T-helper 2 cell (primary cell): ENCODE measurements at places on chromosomes 4 and X.
A peak's percentile ranks its signal among the peaks of the same experiment; 100 is the strongest.

DNA sequence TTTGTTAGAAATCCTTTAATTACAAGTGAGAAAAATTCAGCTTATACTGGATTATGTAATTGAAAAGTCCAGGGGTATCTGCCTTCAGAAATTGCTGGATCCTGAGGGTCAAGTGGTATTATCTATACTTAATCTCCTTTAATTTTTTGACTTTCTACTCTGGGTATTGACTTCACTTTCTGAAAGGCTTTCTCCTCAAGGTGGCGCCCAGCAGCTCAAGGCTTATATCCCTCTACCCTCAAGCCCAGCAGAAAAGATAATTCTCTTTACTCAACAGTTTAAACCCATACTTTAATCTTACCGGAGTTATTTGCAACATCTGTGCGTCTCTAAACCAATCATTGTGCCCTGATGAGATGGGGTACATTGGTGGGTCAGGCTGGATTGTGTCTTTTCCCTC is 129.5 kb downstream of the LARP7 start:
- no peak for DNase-seq

GRCh38 chr4:13983189-13983790 is 355.8 kb upstream of the BOD1L1 start:
- DNase-seq, result no peak

DNA sequence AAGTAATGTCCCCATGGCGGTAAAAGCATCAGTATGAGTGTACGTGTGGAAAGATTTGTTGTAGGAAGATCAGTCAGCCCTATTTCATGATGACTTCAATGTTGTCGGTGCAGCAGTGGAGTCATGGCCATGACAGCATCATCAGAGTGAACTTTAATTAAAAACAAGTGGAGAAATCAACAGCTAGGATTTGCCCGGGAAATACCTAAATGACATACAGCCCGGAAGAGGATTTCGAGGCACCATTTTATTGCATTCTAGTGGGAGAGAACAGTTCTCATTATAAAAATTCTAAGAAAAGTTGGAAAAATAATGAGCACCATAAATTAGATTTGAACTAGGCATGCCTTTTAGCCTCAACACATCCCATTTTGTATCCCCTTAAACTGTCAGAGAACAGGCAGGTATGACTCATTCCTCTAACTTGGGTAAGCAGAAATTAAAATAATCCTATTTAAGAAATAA is 170.1 kb downstream of the SHROOM3 start:
- no peak for DNase-seq

- DNase-seq, result peak; percentile 25
Measured at GRCh38 chrX:74133156-74133796, 170.7 kb upstream of the ZCCHC13 start.

DNA sequence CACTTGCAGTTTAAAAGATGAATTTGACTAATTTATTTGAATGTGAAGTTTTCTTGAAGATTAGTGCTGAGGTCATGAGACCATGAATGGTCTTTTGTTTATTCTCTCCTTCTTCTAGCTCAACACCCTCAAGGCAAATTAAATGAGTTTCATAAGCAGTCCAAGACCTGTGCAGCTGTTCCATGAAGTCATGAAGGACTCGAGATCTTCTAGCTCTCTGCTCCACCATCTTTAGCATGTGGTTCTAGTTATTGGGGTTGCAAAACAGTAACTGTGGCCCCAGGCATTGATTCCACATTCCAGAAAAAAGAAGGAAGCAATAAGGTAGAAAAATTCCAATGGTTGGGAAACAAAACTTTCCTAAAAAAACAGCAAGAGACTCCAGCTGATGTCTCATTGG is 84.2 kb upstream of the HS3ST1 start:
- no peak for DNase-seq

DNA sequence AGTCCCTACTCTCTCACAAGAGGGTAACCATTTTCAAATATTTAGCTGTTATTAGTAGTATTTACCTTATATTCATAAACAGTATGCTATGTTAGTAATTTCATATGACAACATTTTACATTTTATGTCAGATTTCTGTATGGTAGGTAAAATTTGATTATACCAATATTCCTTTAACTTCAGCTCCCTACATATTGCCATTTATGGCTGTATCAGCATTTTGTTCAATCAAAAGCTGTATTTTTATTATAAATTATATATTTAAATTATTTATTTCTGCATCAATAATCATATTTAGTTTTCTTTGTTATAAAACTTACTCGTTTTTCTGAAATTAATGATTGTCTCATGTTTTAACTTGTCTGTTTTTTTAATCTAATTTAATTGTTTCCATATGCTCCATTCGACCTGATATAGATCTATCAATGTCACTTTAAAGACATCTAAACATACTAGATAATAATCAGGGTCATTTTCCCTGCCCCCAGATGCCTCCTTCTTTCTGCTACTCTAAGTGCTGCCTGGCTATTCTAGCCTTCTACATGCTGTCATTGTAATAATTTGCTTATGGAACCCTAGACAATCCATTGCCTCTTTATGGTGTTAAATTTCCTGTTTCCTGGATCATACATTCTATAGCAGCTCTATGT is 1976.7 kb upstream of the ADGRL3 start:
- no peak for DNase-seq

GRCh38 chrX:73206366-73206765 is 8.3 kb downstream of the NAP1L2 start:
- DNase-seq, result no peak

DNA sequence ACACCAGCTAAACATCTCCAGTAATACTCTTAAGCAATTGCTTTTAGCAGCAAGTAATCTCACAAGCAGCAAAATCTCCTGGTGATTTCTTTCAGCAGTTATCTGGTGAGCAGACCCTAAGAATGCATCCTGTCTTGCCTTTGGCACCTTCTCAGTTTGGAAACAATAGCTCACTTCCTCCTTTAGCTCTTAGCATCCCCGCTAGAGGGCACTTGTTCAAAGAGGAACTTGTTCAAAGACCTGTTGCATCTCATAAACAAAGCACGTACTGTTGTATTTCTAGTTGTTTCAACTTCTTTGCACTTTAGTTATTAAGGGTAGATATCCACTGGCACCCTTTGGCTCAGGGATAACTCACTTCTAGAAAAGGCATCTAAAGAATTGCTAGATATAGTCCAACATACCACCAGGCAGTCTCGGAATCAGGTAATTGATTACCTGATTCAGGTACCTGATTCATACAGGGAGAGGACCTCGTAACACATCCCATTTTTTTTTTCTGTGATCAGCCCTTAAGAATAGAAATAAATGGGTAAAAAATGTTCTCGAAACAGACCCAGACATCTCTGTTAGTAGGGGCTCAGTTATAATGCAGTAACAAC is 81.9 kb upstream of the QRFPR start:
- no peak for DNase-seq

DNA sequence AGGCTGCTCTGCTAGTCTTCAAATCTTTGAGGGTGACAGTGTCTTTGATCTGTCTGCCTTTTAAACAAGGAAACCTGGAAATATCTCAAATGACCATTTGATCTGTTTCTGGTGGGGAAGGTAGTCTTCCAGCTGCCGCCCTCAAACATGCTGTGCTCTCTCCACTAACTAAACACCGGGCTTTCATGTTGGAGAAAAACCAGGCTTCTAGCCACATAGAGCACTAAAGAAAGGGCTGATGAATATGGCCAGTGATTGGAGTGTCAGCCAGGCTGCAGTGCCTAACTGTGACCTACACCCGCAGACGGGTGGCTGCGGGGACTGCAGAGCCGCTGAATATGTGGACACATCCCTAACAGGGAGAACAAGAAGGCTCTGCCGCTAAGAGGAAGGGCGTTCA is 85.9 kb downstream of the UNC5C start:
- DNase-seq, result no peak

- no peak for DNase-seq
Measured at GRCh38 chr4:124642846-124643245, 69.7 kb downstream of the ANKRD50 start.

DNA sequence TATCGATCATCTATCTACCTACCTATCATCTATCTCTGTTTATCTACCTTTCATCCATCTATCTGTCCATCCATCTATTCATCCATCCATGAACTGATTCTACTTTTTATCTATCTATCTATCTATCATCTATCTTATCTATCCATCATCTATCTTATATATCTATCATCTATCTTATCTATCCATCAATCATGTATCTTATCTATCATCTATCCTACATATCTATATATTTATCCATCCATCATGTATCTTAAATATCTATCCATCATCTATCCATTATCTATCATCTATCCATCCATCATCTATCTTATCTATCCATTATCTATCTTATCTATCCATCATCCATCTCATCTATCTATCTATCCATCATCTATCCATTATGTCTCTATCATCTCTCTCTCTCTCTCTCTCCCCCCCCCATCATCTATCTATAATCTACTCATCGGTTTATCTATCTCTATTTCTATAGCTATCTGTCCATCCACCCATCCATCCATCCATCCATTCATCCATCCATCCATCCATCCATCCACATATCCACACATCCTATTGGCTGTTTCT is 20.9 kb downstream of the ARSD start:
- DNase-seq, result no peak

DNA sequence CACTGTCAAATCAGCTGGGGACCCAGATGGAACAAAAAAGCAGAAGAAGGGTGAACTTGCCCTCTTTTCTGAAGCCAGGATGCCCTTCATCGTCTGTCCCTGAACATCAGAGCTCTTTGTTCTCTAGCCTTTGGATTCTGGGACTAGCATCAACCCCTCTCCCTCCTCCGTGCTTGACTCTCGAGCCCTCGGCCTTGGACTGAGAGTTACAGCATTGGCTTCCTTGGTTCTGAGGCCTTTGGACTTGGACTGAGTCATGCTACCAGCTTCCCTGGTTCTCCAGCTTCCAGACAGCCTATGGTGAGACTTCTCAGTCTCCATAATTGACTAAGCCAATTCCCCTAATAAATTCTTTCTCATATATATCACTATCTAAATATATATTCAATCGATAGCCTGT is 38.4 kb downstream of the WDFY3 start:
- DNase-seq, result no peak

- no peak for DNase-seq
Measured at GRCh38 chr4:78065508-78066192, 8.5 kb downstream of the FRAS1 start.

- DNase-seq, result no peak
Measured at GRCh38 chrX:19829814-19830213, 57.6 kb downstream of the SH3KBP1 start.

DNA sequence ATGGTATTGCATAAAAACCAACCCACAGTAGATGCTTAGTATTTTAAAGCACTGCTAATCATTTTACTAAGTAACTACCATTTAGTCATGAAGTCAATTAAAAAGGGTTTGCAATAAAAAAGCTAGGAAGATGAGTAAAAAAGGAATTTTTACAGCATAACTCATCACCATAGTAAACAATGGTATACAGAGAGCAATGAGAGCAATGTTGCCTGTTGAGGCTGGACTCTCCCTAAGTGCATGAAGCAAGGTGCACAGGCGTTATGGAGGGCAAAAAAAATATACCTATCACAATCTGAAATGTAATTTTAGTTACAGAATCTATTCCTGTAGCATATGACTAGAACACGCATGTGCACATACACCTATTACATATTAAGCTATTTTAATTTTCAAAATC is 129.6 kb upstream of the BMP3 start:
- no peak for DNase-seq

- no peak for DNase-seq
Measured at GRCh38 chr4:108979759-108980158, 216.9 kb upstream of the ETNPPL start.

DNA sequence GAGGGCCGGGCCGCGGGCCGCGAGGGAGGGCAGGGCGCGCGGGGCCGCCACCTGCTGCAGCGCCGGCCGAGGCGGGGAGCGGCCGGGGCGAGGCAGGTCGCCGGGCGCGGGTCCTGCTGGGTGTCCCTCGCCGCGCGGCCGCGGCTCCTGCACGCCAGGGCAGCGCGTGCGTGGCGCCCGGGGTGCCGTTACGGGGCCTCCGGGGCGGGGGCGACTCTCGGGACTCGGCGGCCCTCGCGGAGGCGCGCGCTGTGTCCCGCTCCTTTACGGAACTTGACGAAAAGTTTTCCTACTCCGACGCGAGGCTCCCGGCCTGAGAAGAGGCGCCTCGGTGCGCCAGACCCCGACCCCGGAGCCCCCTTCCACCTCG is 329 bp downstream of the TBC1D14 start:
- DNase-seq, result no peak

- DNase-seq, result no peak
Measured at GRCh38 chr4:122903766-122904288, 18.6 kb downstream of the NUDT6 start.

GRCh38 chr4:181793096-181793495 is 450.1 kb upstream of the TENM3 start:
- no peak for DNase-seq

GRCh38 chr4:143420227-143420626 is 83.6 kb downstream of the GAB1 start:
- no peak for DNase-seq
